ENCODE measurements at places on chromosomes 4 and X.

- H3K36me3 ChIP-seq, result no peaks in the 10 kb centered on the region
- peaks cover 32% of the 10 kb centered on the region for H3K4me1 ChIP-seq
- no peak overlapping the region for H3K27ac ChIP-seq
- H3K27me3 ChIP-seq, result peaks cover 23% of the 10 kb centered on the region
- no peak for DNase-seq
- H3K4me3 ChIP-seq, result no peak overlapping the region
Measured at GRCh38 chr4:79087071-79087470, 147.8 kb upstream of the PAQR3 start.

- no peaks in the 10 kb centered on the region for H3K36me3 ChIP-seq
- H3K4me1 ChIP-seq, result no peaks in the 10 kb centered on the region
- DNase-seq, result no peak
- no peak overlapping the region for H3K4me3 ChIP-seq
- H3K27me3 ChIP-seq, result no peaks in the 10 kb centered on the region
Measured at GRCh38 chrX:11406109-11406765, 113.0 kb downstream of the AMELX start.

DNA sequence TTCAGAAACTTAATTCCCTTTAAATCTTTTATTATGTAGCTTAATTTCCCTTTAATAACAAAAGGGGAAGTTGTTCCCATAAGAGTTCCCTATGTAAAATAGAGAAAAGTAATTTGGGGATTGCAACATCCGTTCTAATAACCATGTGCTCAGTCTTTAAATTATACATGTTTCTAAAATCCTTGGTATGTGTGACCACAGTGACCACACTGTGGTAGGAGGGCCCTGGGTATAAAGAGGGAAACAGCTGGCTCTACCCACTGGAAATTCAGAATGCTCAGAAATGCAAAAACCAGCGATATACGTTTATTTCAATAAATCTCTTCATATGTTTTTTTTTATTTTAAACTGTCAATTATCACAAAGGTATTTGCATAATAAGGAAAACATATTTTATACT is 219.1 kb downstream of the FGF13 start:
- no peak overlapping the region for H3K4me3 ChIP-seq
- peaks cover 3% of the 10 kb centered on the region for H3K27me3 ChIP-seq
- no peaks in the 10 kb centered on the region for H3K36me3 ChIP-seq
- no peak overlapping the region for H3K27ac ChIP-seq
- no peaks in the 10 kb centered on the region for H3K4me1 ChIP-seq

GRCh38 chrX:39170464-39170863 is 369.2 kb downstream of the MID1IP1 start:
- H3K4me3 ChIP-seq, result no peak overlapping the region
- no peaks in the 10 kb centered on the region for H3K27me3 ChIP-seq
- H3K36me3 ChIP-seq, result no peaks in the 10 kb centered on the region

DNA sequence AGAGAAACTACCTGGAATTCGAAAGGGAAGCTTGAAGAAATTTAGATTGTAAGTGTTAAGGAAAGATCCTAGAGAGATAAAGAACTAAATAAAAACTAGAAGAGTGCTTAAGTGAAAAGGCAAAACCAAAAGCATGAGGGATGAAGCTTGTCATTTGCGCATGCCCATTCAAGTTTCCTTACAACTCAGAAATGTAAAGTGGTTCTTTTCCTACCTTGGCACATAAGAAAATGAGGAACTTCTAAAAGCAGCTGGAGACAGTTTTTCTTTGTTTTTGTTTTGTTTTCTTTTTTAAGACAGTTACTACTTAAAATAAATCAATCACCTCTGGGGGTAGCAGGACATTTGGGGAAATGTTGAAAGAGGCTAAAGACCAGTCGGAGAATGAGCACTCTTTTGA is 1304.4 kb upstream of the PCDH7 start:
- no peak overlapping the region for H3K27ac ChIP-seq
- H3K4me3 ChIP-seq, result no peak overlapping the region
- no peaks in the 10 kb centered on the region for H3K4me1 ChIP-seq
- no peak for DNase-seq

- no peaks in the 10 kb centered on the region for H3K4me1 ChIP-seq
- H3K36me3 ChIP-seq, result peaks cover 4% of the 10 kb centered on the region
- H3K27me3 ChIP-seq, result no peaks in the 10 kb centered on the region
- DNase-seq, result no peak
- peak overlapping the region; percentile 63 for H3K27ac ChIP-seq
Measured at GRCh38 chrX:30943984-30944383, 54.9 kb upstream of the TAB3 start.

DNA sequence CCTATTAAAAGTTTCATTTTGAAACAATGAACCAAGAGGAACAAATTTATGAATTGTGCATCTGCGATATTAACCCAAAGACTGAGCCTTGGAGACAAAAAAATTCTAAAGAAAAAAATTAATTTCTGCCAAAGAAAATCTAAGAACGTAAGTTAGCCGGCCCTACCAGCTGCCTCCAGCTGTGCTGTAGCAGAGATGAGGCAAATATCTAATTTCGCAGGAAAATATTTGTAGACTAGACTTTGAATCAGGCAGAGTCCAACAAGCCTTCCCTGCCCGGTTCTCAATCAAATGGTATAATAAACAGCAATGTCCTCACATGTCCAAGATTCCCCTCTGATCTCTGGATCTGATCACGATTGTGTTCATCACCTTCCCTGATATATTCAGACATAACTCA is 21.2 kb upstream of the SMIM20 start:
- H3K4me1 ChIP-seq, result peaks cover 12% of the 10 kb centered on the region
- no peaks in the 10 kb centered on the region for H3K36me3 ChIP-seq
- no peak for DNase-seq
- no peak overlapping the region for H3K4me3 ChIP-seq
- H3K27ac ChIP-seq, result no peak overlapping the region
- peaks cover 7% of the 10 kb centered on the region for H3K27me3 ChIP-seq

GRCh38 chr4:4995103-4995907 is 24.0 kb downstream of the CYTL1 start:
- no peak overlapping the region for H3K27ac ChIP-seq
- H3K4me3 ChIP-seq, result no peak overlapping the region
- no peaks in the 10 kb centered on the region for H3K36me3 ChIP-seq
- DNase-seq, result peak; percentile 82

DNA sequence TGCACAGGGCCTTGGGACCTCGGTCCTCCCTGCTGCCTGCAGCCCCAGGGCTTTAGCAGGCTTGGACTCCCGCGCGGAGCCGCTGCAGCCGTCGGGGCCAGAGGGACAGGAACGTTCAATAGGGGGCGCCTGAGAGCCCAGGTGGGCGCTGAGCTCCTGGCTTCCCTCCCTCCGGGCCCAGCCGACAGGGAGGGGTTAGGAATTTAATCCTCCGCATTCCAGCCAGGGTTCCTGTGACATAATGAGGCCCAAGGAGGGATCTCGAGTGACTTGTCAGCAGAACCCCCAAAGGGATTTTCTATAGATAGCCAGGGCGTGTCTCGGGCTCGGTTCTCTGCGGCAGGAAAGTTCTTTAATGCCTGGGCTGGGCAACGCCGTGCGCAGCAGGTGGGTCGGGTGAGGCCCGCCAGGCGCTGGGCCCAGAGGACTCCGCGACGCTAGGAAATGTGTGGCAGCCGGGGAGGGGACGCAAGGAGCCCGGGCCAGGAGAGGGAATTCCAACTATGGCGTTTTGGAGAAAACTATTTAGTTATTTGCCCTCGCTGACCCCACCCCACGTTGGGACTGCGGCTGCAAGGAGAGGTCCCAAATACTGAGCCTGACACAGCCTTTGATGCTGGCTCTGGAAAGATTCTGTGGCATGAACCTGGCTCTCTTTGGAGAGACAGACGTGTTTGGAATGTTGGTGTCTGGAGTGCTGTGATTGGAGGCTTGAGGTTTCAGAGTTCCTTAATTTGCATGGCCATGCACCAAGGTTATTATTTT is 285.2 kb upstream of the GATB start:
- peaks cover 24% of the 10 kb centered on the region for H3K27me3 ChIP-seq
- peaks cover 12% of the 10 kb centered on the region for H3K4me1 ChIP-seq
- peak; percentile 84 for DNase-seq
- H3K27ac ChIP-seq, result peak overlapping the region; percentile 66
- peak overlapping the region; percentile 67 for H3K4me3 ChIP-seq

DNA sequence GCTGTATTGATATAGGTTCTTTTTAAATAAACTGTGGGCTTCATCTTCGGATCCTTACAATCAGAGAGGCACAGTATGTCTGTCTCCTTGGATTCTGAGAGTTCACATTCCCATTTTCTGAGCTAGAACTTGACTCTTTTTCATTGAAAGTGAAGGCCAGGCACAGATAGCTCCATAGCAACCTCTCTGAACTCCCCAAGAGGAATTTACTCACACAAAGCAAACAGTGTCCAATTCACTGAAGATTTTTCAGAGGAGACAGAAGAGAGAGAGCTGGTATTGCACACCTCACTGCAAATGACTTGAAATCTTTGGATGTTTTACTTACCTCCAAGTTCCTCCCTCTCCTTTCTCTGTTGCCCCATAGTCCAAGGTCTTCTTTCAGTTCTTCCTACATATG is 130.9 kb upstream of the CASK start:
- DNase-seq, result no peak
- no peak overlapping the region for H3K27ac ChIP-seq
- H3K4me1 ChIP-seq, result no peaks in the 10 kb centered on the region
- no peaks in the 10 kb centered on the region for H3K27me3 ChIP-seq
- no peaks in the 10 kb centered on the region for H3K36me3 ChIP-seq

- DNase-seq, result no peak
- H3K4me3 ChIP-seq, result no peak overlapping the region
- no peak overlapping the region for H3K27ac ChIP-seq
- no peaks in the 10 kb centered on the region for H3K27me3 ChIP-seq
Measured at GRCh38 chrX:2183193-2183725, 317.5 kb downstream of the DHRSX start.

DNA sequence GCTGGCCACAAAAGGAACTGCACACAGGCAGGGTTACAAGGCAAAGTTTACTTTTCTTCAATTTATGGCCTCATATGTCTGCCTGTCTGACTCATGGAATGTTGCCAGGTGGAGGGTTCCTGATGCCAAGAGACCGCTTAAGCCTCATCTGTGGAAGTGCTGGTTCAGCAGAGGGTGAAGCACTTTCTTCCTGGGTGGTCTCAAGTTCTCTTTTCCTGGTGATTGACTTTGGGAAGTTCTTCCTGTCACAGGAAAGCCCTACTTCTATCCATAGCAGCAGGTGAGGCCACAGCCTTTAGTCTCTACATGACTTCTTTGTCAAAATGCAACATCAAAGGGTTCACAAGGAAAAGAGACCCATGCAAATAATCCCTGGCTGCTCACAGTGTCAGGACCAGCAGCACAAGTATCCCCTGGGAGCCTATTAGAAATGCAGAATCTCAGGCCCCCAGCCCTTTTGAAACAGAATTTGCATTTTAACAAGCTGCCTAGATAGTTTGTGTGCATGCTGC is 81.4 kb upstream of the IGFBP7 start:
- H3K27ac ChIP-seq, result no peak overlapping the region
- H3K36me3 ChIP-seq, result no peaks in the 10 kb centered on the region
- no peak for DNase-seq
- H3K4me3 ChIP-seq, result no peak overlapping the region
- H3K4me1 ChIP-seq, result peaks cover 19% of the 10 kb centered on the region
- H3K27me3 ChIP-seq, result peaks cover 3% of the 10 kb centered on the region

GRCh38 chr4:134727696-134728095 is 526.1 kb upstream of the PABPC4L start:
- H3K27ac ChIP-seq, result no peak overlapping the region
- H3K4me1 ChIP-seq, result no peaks in the 10 kb centered on the region
- H3K36me3 ChIP-seq, result no peaks in the 10 kb centered on the region
- H3K4me3 ChIP-seq, result no peak overlapping the region
- no peak for DNase-seq

DNA sequence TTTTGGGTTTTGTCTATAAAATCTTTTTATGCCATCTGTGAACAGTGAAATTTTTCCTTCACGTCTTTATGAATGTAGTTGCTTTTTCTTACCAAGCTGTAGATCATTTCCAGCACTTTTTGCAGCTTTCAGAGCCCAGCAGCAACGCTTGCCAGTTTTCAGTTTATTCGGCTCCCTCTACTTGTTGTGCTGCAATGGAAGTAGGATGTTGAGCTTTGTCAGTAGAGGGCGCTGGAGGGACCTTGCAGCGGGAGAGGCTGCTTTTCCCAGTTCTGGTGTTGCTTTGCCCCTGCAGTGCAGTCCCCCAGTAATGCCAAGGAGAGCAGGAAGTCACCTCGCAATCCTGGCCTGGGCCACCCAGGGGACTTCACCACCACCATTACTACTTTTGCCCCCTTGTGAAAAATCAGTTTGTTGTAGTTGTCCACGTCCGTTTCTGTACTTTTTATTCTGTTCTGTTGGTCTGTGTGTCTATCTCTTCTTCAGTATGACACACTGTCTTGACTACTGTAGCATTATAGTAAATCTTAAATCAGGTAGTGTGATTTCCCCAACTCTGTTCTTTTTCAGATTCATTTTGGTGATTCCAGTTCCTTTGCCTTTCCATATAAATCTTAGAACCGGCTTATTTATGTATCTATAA is 21.8 kb downstream of the CMC4 start:
- H3K27ac ChIP-seq, result no peak overlapping the region
- H3K4me1 ChIP-seq, result no peaks in the 10 kb centered on the region
- H3K27me3 ChIP-seq, result no peaks in the 10 kb centered on the region
- DNase-seq, result no peak

DNA sequence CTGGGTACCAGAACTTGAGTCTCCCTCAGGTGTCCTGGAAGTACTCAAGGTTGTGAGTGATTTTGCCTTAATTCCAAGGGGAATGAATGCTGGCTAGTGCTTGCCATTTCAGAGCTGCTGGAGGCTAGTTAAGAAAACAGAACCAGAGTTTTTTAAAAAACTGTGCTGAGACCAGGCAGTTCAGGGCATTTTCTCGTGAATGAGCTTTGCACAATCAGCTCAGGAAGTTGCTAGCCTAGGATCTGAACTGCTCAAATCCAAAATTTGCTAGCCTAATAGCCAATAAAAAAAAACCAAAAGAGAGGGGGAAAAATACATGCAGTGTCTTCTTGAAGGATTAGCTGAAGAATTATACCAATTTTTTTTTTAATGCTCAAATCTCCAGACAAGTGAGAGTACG is 292.7 kb downstream of the FBXW7 start:
- no peak overlapping the region for H3K4me3 ChIP-seq
- DNase-seq, result no peak
- H3K4me1 ChIP-seq, result no peaks in the 10 kb centered on the region
- H3K27ac ChIP-seq, result no peak overlapping the region
- H3K36me3 ChIP-seq, result no peaks in the 10 kb centered on the region

DNA sequence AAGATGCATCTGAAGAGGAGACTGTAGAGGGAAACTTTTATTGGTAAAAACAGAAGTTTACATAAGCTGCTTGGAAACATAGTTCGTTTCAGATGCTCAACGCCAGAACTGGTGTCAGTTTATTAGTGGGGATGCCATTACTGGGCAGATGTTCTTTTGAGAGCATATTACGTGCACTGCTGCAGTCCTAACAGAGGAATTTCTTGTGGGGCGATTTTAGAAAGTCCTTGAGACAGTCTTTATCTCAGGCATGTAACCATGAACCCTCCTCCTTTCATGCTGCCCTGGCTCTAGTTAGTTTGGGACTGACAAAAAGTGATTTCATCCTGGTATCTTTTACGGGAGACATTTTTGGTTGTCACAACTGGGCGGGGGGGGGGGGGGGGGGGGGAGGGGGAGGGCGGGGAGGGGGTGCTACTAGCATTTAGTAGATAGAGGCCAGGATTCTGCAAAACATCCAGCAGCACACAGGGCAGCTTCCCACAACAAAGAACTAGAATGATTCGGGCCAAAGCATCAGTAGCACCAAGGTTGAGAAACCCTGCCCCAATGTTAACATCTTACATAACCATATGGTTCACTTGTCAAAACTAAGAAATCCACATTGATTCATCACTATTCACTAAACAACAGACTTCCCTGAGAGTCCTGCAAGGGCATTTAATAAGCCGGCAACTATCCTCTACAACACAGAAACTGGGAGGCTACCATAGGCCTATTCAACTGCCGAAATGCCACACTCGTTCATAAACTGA is 118.6 kb upstream of the FTHL17 start:
- no peak for DNase-seq
- no peak overlapping the region for H3K4me3 ChIP-seq
- H3K4me1 ChIP-seq, result no peaks in the 10 kb centered on the region
- H3K36me3 ChIP-seq, result peaks cover 10% of the 10 kb centered on the region
- H3K27me3 ChIP-seq, result no peaks in the 10 kb centered on the region

Measured in type B pancreatic cell (in vitro differentiated cells).